ENCODE measurements at places on chromosomes 3 and 15.

DNA sequence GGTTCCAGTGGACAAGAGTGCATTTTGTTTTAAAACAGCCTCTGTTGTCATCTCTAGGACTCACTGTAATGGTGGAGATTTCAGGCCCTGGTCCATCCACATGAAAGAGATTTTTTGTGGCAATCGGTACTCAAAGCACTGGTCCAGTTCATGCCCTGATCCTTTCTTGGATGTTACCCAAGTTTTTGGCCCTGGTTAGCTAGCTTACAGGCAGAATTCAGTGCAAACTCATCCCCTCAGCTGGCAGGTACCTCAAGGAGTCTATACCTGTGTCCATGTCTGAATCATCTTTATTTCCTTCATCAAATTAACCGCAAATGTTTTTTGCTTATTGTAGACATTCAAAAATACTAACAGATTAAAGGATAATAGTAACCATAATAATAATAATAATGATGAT lies 13.7 kb upstream of the MEF2A start:
- no peak for DNase-seq

DNA sequence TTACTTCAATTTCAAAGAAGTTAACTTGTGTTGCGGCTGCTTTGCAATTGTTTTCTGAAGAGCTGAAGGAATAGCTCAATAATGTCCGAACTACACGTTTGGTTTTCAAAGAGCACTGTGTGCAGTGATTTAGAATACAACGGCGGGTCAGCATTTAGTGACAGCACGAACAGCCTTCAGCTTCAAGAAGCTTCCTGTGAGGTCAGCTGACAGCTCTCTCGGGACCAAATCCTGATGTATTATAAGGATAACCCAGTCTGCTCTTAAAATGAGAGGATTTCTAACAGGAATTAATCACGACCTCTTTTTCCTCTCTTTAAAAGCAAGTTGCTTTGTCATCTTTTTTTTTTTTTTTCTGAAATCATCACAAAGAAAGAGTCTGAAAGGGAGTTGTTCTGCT lies 97.9 kb upstream of the UNC13C start:
- DNase-seq, result no peak

DNA sequence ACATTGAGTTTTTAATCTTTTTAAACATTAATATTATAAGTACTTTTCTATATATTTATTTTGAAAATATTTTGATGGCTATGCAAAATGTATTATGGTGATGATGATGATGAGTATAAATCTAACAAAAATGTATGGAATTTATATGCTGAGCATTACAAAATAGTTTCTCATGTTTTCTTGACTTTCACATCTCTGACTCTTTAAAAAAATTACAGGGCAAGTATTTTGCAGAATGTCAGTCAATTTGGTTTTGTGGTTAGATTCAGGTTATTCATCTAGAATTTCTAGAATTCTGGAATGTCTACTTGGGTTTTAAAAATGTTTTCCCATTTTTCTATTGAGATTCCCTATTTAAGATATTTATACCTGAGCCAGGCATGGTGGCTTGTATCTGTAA lies 41.7 kb upstream of the ANP32A start:
- DNase-seq, result no peak

DNA sequence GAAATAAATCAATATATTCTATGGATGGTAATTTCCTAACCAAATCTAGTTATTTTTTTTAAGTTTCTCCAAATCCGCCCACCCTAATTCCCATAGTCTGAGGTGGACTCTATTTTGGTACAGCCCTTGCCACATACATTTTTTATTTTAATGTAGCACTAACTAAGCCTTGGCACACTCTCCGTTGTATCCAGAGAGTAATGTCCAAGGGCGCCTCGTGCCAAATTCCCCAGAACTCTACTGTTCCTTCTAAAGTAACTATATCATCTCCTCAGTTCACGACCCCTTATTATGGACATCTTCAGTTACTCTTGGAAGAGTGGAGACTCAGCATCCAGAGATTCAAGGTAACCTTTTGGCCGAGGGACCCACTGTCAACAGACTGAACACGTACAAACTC lies 1.3 kb downstream of the VGLL3 start:
- DNase-seq, result no peak

GRCh38 chr15:82045179-82045891 lies 483 bp downstream of the MEX3B start:
- DNase-seq, result peak; percentile 68

- DNase-seq, result no peak
These were observed 78.6 kb downstream of the WDR49 start for GRCh38 chr3:167575000-167575600.

- DNase-seq, result no peak
These were observed 7.0 kb upstream of the ATP8B4 start for GRCh38 chr15:50126072-50126471.

GRCh38 chr3:191105418-191105817 lies 93.6 kb upstream of the OSTN start:
- no peak for DNase-seq

- DNase-seq, result no peak
These were observed 163.4 kb upstream of the IGF1R start for GRCh38 chr15:98484914-98485313.

- DNase-seq, result no peak
These were observed 13.3 kb downstream of the CHST13 start for GRCh38 chr3:126537116-126537729.

- no peak for DNase-seq
These were observed 9.2 kb upstream of the MEF2A start for GRCh38 chr15:99556578-99556977.

- peak; percentile 41 for DNase-seq
These were observed 90.6 kb upstream of the AKAP13 start for GRCh38 chr15:85289677-85290365.

GRCh38 chr3:185335799-185336198 lies 27.1 kb upstream of the MAP3K13 start:
- no peak for DNase-seq

DNA sequence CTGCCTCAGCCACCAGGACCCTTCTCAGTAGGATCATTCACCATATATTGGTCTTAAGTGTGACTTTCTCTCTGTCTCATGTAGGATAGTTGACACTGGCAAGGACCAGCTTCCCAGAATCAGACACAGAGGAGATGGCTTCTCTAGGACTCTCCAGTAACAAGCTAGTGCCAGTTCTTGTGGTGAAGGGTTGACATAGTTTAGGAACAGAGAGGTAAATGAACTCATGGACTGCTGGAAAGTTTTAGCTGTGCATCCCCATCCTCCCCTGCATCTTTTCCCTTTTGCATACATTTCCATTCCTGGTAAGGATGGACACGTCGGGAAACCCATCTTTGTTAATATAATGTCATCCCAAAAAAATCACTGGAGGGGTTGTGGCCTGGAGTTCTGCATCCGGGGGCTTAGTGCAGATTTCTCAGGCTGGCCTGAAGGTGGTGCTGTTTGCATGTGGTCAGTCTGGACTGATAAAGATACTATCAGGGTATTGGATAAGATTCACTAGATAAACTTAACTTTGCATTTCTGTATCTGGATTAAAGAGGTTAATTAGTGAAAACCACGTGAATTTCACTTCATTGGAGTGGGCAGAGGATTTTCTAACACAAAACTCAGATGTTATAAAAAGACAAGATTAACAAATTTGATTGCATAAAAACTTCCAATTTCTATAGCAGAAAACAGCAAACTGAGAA lies 110.8 kb downstream of the TBC1D2B start:
- peak; percentile 62 for DNase-seq

DNA sequence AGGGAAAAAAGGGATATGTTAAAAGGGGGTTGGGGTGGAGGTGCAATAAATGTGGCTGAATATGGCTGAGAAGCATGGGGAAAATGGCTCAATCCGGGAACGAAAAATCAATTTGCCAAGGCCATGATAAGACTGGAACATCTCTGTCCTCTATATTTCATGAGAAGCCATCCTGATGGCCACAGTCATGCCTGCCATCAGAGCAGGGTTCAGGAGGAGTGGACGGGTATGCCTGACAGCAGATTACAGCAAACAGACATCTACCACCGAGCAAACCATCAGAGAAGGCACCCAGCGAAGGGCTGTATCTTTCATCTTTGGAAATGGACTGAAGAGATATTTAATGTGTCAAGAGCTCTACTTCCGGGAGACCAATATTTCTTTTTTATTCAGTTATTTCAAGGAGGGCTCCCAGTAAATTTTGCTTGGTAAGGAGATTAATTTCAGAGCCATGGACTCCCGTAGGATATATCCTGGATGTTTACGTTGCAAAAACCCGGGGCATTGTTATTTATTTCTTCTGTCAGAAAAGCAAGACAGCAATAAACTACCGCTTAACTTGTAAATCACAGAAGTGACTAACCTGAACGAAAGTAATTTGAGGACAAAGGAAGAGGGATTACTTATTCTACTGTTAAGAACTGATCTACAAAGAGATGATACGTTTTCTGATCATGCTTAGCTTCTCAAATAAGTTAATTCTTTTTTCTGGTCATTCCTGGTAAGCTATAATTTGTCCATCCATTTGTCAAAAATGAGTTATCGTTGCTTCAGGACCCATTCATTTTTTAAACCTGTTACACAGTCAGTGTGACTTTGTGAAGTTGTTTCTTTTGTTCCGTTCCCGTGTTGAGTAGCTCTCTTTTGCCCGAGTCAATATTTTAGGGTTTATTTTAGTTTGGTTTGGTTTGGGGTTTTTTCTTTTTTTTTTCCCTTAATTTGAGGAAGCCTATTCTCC lies 80.6 kb upstream of the CHD2 start:
- DNase-seq, result no peak

GRCh38 chr3:61627768-61628185 lies 66.4 kb downstream of the PTPRG start:
- DNase-seq, result peak; percentile 33

DNA sequence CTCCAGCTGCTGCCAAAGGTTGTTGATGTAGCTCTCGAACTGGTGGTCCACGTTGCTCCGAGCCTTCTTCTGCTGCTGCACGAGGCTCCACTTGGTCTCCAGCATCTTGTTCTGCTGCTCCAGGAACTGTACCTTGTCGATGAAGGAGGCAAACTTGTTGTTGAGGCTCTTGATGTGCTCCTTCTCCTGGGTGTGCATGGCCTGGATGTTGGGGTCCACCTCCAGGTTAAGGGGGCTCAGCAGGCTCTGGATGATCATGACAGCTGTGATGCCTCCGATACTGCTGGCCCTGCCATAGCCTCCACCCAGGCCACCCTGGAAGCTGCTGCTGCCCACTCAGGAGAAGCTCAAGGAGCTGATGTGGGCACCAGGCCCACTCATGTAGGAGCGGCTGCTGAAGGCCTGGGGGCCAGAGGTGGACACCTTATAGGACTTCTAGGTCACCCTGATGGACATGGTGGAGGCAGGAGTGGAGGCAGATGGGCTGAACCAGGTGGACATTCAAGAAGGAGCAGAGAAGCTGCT lies 14.9 kb upstream of the PSTPIP1 start:
- DNase-seq, result no peak

DNA sequence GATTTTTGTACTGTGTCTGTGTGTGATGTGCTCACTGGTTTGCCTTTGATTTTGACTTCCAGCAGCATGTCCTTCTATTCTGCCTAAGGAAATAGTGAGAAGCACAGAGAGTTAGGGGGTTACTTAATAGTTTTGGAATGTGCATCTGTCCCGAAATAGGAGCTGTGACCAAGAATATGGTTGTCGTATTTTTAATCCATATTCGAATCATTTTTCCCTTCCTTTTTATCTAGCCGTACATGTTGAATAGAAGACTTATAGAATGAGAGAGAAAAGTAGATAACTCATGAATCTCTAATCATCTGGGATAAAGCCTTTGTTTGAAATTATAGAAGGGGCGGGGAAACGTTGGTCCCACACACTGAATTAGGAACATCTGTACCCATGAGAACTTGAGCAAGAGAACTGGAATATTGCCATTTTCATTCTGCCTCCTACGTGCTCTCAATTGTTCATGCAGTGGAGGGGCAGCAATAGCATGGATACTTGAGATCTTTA lies 23.6 kb downstream of the CRTC3 start:
- DNase-seq, result no peak

DNA sequence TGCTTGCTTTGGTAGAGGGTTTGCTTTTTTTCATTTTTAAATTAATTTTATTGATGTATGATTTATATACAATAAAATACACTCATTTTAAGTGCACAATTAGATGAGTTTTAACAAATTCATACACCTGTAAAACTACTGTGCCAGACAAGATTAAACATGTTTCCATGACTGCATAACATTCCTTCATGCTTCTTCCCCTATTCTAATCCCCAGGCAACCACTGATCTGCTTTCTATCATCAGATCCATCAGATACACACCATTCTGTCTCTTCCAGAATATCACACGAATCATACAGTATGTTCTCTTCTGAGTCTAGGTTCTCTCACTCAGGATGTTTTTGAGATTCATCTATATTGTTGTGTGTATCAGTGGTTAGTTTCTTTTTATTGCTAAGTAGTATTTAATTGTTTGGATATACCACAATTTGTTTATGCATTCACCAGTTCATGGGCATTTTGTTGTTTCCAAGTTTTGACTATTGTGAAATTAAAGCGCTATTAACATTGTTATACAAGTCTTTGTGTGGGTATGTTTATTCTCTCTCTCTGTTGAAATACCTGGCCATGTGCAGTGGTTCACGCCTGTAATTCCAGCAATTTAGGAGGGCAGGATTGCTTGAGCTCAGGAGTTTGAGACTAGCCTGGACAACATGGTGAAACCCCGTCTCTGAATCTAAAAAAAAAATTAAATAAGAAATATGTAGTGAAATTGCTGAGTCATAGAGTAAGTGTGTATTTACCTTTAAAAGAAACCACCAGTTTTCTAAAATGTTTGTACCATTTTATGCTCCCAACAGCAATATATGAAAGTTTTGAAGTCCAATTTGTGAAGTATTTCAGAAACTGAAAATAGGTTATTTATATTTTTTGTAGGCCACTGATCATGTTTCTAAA lies 7.0 kb upstream of the TFG start:
- DNase-seq, result no peak

DNA sequence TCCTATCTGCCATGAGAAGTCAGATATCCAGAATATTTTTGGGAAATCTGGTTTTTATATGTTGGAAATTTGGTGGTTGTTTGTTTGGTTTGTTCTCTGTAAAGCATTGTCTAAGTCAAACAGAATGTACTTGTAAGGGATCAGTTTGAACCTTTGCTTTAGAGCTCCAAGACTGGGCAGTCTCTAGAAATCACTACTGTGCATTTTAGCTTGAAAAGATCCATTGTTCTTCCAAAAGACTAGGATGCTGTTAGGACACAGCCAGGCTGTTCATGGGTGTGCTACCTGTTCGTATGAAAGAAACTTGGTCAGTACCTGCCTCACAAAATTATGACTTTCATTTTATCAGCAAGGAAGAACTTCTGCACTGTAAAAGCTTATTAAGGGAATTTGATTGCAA lies 182.6 kb downstream of the WDR72 start:
- no peak for DNase-seq

Data from HuH-7.5 (cell line).